Lung (tissue), 17 donors: ENCODE measurements at places on chromosomes 5 and 9. TPM values are rescaled to one million over a fixed set of nuclear protein-coding genes. Genes with fewer than 3 reads are reported as not detected.

- no peak overlapping the region for H3K4me3 ChIP-seq
- no peaks in the 10 kb centered on the region for H3K4me1 ChIP-seq
Observed at GRCh38 chr5:151925340-151925739, 689 bp upstream of the GLRA1 start.

DNA sequence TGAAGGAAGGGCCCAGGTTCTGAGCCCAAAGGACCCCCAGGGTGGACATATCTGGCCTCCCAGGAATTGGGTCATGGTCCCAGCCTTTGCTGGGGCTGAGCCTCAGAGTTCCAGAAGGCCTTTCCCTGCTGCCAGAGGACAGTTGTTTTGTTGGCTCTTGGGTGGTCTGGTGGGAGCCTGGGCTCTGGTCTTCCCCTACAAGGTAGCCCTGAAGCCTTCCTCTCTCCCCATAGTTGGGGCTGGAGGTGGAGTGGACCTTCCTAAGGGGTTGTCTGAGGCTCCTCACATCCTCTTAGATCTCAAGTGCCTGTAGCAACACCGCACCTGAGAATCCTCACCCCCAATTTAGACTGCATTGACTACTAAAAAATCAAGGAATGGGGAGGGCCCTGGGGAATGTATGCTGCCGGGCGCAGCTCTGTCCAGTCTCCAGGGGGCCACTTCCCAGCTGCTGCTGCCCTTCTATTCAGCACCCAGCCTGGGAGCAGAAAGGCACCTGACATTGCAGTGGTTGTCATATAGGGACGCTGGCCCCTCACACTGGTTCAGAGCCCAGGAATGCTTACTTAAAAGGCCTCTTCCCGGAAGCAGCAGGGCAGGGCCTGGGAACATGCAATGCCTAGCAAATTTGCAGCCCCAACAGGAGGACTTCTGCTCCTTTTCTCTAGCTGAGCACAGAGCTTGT lies 66.4 kb downstream of the IL31RA start:
- no peak for DNase-seq
- no peaks in the 10 kb centered on the region for H3K27me3 ChIP-seq
- no peaks in the 10 kb centered on the region for H3K36me3 ChIP-seq
- no peaks in the 10 kb centered on the region for H3K4me1 ChIP-seq

GRCh38 chr5:170388818-170389549 lies at the start of gene KCNMB1:
TSS of gene KCNMB1 (minus strand) at chr5:170389367. CDS start at chr5:170385447, 3,920 bp downstream.
- no peaks in the 10 kb centered on the region for H3K36me3 ChIP-seq
- no peaks in the 10 kb centered on the region for H3K4me1 ChIP-seq
- peak within 1 kb of the TSS; percentile 30 for H3K27ac ChIP-seq
- no peaks in the 10 kb centered on the region for H3K27me3 ChIP-seq
- H3K4me3 ChIP-seq = no peak within 1 kb of the TSS
- DNase-seq = peak; percentile 25

CER1 gene
- not detected for total RNA-seq

GRCh38 chr5:147617191-147617606 lies 107.3 kb upstream of the DPYSL3 start:
- H3K36me3 ChIP-seq = no peaks in the 10 kb centered on the region
- H3K4me1 ChIP-seq = peaks cover 39% of the 10 kb centered on the region
- DNase-seq = no peak
- no peak overlapping the region for H3K4me3 ChIP-seq
- H3K27me3 ChIP-seq = no peaks in the 10 kb centered on the region
- no peak overlapping the region for H3K27ac ChIP-seq

- no peak overlapping the region for H3K4me3 ChIP-seq
- H3K4me1 ChIP-seq = no peaks in the 10 kb centered on the region
- no peaks in the 10 kb centered on the region for H3K36me3 ChIP-seq
Observed at GRCh38 chr5:146081556-146081955, 23.8 kb downstream of the PLAC8L1 start.
